MCF 10A (cell line): ENCODE measurements at places on chromosomes 11 and 22. TPM values are rescaled to one million over a fixed set of nuclear protein-coding genes. Genes with fewer than 3 reads are reported as not detected.

DNA sequence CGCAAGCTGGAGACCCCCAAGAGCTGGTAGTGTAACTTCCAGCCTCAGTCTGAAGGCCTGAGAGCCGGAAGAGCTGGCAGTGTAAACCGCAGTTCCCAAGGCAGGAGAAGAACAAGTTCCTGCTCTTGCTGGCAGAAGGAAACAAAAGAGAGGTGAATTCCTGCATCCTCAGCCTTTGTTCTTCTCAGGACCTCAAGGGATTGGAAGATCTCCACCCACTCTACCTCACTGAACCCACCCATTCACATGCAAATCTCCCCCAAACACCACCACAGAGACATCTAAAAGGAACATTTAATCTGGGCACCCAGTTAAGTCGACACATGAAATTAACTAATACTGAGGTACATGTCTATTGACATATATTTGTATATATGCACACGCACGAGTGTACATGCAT, 1310.3 kb downstream of the TBC1D22A start:
- DNase-seq: no peak
- H3K4me1 ChIP-seq: no peaks in the 10 kb centered on the region
- H3K27ac ChIP-seq: no peak overlapping the region
- peaks cover 5% of the 10 kb centered on the region for H3K36me3 ChIP-seq
- H3K4me3 ChIP-seq: no peak overlapping the region
- no peaks in the 10 kb centered on the region for H3K27me3 ChIP-seq

The MPZL3 gene
- total RNA-seq: 11.9 and 17.7 TPM in 2 replicates

The CLDN5 gene
- not detected in 2 replicates for total RNA-seq

The TMPRSS13 gene
- not detected in 2 replicates for total RNA-seq

DNA sequence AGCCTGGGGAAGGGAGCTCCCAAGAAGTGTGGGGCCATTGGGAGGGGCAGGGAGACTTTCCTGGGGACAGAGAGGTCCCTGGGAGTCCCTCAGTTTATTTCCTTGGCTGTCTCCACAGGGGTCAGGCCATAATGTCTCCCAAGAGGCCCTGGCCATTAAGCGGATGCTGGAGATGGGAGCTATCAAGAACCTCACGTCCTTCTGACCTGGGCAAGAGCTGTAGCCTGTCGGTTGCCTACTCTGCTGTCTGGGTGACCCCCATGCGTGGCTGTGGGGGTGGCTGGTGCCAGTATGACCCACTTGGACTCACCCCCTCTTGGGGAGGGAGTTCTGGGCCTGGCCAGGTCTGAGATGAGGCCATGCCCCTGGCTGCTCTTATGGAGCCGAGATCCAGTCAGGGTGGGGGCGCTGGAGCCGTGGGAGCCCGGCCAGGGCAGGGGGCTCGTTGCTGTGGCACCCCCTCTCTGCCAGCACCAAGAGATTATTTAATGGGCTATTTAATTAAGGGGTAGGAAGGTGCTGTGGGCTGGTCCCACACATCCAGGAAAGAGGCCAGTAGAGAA, 58.4 kb downstream of the ST3GAL4 start:
- no peaks in the 10 kb centered on the region for H3K4me1 ChIP-seq
- no peaks in the 10 kb centered on the region for H3K27me3 ChIP-seq
- H3K27ac ChIP-seq: no peak overlapping the region
- H3K4me3 ChIP-seq: no peak overlapping the region
- H3K36me3 ChIP-seq: peaks cover 27% of the 10 kb centered on the region
- DNase-seq: no peak
